Activated CD4-positive, alpha-beta T cell treated with anti-CD3 and anti-CD28 coated beads for 36 hours (primary cell): ENCODE measurements at places on chromosomes 16 and 17. TPM values are rescaled to one million over a fixed set of nuclear protein-coding genes. Genes with fewer than 3 reads are reported as not detected.
A peak's percentile ranks its signal among the peaks of the same experiment; 100 is the strongest.

The ASB16 gene
- 0.14 TPM for total RNA-seq

The MAP1LC3B gene
- 49.7 TPM for total RNA-seq

The ACBD4 gene
- 12.7 TPM for total RNA-seq

The PRSS33 gene
- total RNA-seq: not detected

DNA sequence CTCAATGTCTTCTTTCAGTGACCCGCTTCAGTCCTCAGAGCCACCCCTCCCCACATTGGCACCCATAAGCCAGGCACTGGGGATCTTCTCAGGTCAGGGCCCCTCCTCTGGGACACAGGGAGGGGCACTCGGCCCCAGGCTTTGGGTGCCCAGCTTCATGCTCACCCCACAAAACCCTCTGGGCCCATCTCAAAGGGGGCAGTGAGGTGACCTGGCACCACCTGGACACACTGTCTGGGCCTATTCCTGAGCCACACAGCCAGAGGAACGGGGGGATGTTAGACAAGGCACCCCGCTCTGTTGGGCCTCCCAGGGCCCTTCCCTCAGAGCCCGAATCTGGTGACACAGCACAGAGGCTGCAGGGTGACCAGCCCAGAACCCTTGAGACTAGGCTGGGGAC is 36.1 kb downstream of the TNFRSF13B start:
- no peaks in the 10 kb centered on the region for H3K27me3 ChIP-seq
- H3K4me1 ChIP-seq: no peaks in the 10 kb centered on the region
- H3K27ac ChIP-seq: no peak overlapping the region
- H3K36me3 ChIP-seq: no peaks in the 10 kb centered on the region

GRCh38 chr17:5854871-5855554 is 215.2 kb upstream of the WSCD1 start:
- no peak overlapping the region for H3K4me3 ChIP-seq
- no peak for DNase-seq
- H3K4me1 ChIP-seq: no peaks in the 10 kb centered on the region
- no peak overlapping the region for H3K27ac ChIP-seq
- H3K27me3 ChIP-seq: peaks cover 3% of the 10 kb centered on the region

DNA sequence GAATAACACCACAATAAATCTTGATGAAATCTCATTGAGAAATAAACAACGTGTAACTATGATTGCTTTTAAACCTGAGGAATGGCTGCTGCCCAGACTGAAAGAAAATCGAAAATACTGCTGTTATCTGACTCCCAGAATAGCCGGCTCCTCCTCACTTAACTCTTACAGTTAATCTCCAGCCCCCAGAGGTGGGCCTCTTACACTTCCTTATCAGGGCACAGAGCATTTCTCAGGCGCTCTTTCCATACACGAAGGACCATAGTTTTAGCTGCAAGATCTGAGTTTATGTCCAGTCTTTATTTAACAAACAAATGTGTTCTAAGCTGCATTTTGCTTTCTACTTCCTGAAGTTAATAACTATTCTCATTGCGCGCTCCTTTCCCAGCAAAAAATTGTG is 206.9 kb downstream of the MAP2K4 start:
- no peaks in the 10 kb centered on the region for H3K36me3 ChIP-seq
- no peak for DNase-seq
- H3K27me3 ChIP-seq: peaks cover 2% of the 10 kb centered on the region
- H3K4me3 ChIP-seq: no peak overlapping the region

DNA sequence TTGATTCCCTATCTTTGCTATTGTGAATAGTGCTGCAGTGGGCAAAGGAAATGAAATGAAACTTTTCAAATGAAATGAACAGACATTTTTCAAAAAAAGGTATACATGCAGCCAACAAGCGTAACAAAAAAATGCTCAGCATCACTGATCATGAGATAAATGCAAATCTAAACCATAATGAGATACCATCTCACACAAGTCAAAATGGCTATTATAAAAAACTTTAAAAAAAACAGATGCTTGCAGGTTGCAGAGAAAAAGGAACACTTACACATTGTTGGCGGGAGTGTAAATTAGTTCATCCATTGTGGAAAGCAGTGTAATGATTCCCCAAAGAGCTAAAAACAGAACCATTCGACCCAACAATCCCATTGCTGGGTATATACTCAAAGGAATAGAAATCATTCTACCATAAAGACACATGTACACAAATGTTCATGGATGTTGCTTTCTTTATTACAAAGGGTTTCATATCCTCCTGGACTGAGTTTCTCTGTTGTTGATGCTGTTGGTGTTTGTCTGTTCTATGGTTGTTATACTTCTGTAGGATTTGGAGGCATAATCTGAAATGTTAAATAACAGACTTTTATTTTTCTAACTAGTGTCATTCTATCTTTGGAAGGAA is 99.3 kb upstream of the SOX9 start:
- no peaks in the 10 kb centered on the region for H3K4me1 ChIP-seq
- no peaks in the 10 kb centered on the region for H3K36me3 ChIP-seq
- H3K27me3 ChIP-seq: peaks cover 4% of the 10 kb centered on the region
- no peak overlapping the region for H3K4me3 ChIP-seq

GRCh38 chr16:59993101-59993500 is 1259.0 kb upstream of the GOT2 start:
- H3K27me3 ChIP-seq: no peaks in the 10 kb centered on the region
- no peak overlapping the region for H3K27ac ChIP-seq
- H3K4me1 ChIP-seq: no peaks in the 10 kb centered on the region
- H3K4me3 ChIP-seq: no peak overlapping the region
- no peak for DNase-seq
- H3K36me3 ChIP-seq: no peaks in the 10 kb centered on the region

DNA sequence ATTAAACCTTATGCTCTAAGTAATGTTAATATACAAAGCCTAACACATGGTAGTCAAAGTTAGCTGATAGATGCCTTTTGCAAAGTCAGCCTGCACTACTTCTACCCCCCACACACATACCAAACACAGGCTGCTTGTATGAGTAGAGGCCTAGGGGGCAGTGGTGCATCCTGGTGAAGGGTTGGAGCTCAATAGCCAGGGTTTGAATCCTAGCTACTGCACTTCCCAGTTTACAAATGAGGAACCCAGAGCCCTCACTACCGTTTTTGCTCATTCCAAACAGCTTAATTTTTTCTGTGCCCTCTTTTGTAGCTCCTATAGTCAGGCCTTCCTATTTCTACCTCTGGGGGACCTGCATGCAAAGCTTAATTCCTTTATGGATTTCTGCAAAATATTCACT is 18.9 kb upstream of the HYDIN start:
- H3K4me1 ChIP-seq: no peaks in the 10 kb centered on the region
- no peak for DNase-seq

GRCh38 chr17:21129023-21129681 is 2.4 kb downstream of the DHRS7B start:
- H3K27me3 ChIP-seq: no peaks in the 10 kb centered on the region
- H3K27ac ChIP-seq: no peak overlapping the region
- peak overlapping the region; percentile 35 for H3K4me3 ChIP-seq
- DNase-seq: no peak
